GM04504 (cell line): ENCODE measurements at places on chromosomes 5 and 9.

GRCh38 chr5:158724521-158725188 lies 375.1 kb downstream of the EBF1 start:
- DNase-seq: no peak

GRCh38 chr5:10465726-10466125 lies 24.0 kb downstream of the ROPN1L start:
- DNase-seq: no peak

GRCh38 chr9:16335788-16336580 lies 534.5 kb downstream of the BNC2 start:
- DNase-seq: peak; percentile 99

- DNase-seq: peak; percentile 9
Observed at GRCh38 chr5:36089989-36090388, 23.3 kb upstream of the UGT3A2 start.

DNA sequence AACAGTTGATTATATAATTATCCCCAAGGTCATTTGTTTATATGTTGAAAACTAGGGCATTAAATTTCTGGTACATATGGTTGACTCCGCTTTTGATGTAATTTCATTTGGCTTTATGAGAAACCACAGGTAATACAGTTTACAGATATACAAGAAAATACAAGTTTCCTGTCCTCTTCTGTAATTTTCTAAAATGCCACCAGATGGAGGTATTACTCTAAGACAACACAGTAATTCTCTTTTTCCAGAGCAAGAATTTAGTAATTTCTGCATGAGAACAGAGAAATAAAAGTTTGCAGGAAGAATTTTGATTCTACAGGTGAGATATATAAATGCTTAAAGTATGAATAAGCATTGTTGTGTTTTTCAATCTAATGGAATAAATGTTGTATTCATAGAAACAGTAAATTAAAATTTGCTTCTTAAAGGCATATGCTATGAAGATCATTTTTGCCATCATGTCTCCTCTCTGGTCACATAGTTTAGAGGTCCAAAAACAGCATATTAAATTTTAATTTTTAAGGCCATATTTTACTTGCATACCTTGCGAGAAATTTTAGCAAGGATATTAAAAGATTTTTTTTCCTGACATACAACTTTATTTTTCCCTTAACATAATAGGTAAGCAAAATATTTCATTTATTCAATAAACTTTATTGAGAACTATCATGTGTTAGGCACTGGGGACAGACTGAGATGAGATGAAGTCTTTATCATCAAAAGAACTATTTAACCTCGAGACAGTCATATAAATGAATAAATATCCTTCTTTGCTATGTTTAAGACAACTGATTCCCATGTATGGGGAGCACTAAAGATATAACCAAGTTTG lies 22.7 kb downstream of the CHD1 start:
- DNase-seq: no peak

GRCh38 chr9:2285416-2286332 lies 270.5 kb downstream of the SMARCA2 start:
- no peak for DNase-seq

GRCh38 chr9:96655198-96655851 lies at the start of gene PRXL2C:
TSS of gene PRXL2C (minus strand) at chr9:96655317. CDS start at chr9:96655281, 36 bp downstream.
- peak; percentile 36 for DNase-seq

GRCh38 chr9:118362596-118362995 lies 658.4 kb downstream of the TLR4 start:
- DNase-seq: no peak

DNA sequence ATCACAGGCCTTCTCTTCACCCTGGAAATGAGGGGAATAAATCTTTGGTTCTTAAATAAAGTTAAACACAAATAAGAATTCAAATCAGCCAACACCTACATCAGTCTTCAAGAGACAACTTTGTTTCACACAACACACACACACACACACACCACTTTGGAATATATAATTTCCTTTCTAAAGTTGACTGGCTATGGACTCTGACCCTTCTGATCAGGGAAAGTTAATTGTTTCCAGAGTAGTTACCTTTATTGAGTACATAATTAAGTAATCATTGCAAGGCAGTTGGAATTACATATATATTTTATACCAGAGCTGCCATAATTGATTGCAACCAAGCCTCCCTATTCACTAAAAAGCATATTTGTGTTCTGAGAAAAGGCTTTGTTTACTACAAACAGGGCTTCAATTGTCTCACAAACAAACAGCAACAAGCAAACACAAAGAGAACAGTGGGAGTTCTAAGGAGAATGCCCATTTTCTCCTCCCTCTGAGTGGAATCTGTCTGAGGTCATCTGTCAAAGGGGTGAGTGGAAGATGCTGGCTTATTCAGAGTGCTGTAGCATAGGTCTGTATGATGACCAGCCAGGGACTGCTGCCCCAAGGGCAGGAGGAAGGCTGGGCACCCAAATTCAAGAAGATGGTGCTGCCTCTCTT lies 136.6 kb downstream of the SEMA6A start:
- DNase-seq: no peak

- DNase-seq: no peak
Observed at GRCh38 chr9:79670269-79670961, 98.7 kb downstream of the TLE4 start.

- no peak for DNase-seq
Observed at GRCh38 chr5:157918811-157919742, 60.1 kb upstream of the CLINT1 start.

- no peak for DNase-seq
Observed at GRCh38 chr5:144333336-144333920, 162.8 kb downstream of the KCTD16 start.
